ENCODE measurements at places on chromosomes 2 and 18.

- DNase-seq, result no peak
Observed at GRCh38 chr2:197217541-197217940, 93.0 kb downstream of the ANKRD44 start.

DNA sequence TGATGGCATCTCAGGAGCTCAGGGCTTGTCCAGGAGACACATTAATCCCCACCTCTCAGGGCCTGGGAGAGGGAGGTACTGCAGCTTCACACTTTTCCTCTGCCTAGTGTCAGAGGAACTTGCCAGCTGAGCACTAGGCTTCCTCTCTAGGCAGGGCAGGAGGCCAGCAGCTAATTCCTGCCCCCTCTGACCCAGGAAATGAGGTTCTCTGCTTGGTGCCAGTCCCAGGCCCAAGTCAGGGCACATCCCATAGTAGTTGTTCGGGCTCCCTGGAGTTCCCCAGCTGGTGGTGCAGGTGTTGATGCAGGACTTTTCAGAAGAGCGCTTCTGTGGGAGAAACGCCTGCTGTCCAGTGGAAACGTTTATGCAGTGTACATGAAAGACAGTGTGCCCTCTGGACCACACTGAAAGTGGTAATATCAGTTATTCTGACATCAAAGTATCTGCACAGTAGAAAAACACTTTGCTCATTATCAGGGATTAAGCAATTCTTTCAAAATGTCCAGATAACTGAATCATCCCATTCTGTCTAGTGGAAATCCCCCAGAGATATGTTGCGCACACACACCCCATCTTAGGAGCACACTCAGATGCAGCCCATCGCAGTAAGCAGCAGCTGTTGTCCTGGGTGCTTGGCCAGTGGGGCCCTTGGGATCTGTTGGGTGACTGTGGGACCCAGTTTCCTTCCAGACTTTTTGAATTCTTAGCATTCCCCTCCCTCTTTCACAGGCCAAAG, 17.8 kb upstream of the SCLY start:
- DNase-seq, result no peak

- DNase-seq, result no peak
Observed at GRCh38 chr18:75455249-75456198, 28.0 kb upstream of the SMIM21 start.

- DNase-seq, result no peak
Observed at GRCh38 chr18:32287249-32287648, 97.4 kb downstream of the MEP1B start.

- DNase-seq, result no peak
Observed at GRCh38 chr18:74902147-74902455, 304.4 kb downstream of the ZNF407 start.

- no peak for DNase-seq
Observed at GRCh38 chr2:66121946-66122345, 313.0 kb upstream of the MEIS1 start.

DNA sequence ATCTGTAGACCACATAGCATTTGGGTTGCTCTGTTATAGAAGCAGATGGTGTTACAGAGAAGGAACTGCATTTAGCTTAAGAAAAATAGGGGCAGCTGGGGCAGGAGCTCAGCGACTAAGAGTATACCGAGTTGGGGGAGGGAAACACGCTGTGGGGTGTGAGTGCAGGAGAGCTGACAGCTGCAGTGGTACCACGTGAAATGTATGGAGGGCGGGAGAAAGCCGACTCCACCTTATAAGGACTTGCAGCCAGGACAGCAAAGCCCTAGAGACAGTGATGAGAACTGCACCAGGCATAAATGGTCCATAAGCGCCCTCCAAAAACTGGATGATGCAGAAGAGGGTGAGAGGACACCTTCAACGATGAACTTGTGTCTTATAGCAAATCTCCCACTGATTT, 237.6 kb downstream of the PRKCE start:
- no peak for DNase-seq

GRCh38 chr2:175430236-175430635, 248.7 kb upstream of the ATP5MC3 start:
- DNase-seq, result no peak
